Hematopoietic multipotent progenitor cell treated with erythropoietin and hydrocortisone succinate and interleukin-3 and kit ligand, for 4 days (in vitro differentiated cells): ENCODE measurements at places on chromosomes 2 and 18.

GRCh38 chr2:190718652-190719526, 70.0 kb downstream of the NAB1 start:
- no peak for DNase-seq

DNA sequence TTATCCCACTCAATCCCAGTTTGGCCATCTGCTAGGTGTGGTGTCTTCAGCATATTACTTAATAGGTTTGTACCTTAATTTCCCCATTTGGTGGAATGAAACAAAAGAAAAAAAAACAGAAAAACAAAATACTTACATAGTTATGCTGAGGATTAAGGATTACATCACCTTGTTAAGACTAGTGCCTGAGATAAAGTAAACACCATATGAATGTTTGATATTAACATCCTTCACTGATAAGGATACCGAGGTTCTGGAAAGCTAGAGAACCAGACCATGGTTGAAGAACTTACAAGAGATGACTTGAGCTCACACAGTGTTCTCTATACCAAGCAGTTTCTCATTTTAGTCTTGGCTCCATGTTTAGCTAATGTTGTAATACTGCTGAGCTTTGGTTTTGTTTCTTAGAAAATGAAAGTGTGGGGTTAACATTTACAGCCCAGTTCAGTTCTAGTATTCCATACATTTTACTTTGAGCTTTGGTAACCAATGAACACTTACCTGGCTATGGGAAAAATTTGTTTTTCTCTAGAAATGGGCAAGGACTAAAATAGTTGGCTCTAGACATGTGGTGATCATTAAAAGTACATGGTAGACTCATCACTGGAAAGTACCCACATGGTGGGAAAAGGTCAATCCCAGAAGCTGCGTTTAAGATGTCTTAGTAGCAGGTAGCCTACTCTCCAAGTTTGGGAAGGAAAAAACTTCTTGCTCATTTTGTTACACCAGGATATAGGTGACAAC, 5.8 kb upstream of the GPD2 start:
- no peak for DNase-seq

DNA sequence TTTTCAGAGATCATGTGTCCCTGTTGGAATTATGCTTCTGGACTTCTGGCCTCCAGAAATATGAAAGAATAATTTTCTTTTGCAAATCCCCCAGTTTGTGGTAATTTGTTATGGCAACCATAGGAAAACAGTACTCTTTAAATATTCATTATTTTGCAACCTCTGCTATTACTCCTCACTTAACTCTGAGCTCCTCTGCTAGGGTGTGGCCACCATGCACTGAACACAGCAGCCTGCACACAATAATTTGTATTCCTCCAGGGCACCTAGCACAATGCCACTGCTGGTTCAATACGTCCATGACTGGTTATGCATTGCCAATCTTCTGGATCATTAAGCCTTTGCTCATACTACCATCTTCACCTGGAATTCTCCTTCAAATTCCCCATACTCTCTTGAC, 232.0 kb downstream of the CNTNAP5 start:
- no peak for DNase-seq

DNA sequence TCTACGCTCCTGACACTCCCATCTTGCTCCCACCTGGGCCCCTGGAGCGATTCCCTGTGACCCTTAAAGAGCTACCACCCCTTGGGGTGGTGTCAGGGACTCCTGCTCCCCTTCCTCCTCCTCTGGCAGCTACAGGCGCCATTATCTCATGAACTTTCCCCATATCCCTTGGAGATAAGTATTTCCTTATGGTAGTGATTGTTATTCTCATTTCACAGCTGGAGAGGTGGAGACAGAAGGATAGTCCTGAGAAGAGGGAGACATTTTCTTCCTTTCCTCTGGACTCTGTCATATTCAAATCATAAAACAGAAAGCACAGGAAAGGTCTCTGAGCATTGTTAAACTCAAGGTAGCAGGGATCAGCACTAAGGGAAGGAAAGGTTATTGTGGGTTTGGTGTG, 34.6 kb downstream of the RDH14 start:
- DNase-seq, result no peak

GRCh38 chr2:75675908-75676307, 29.3 kb downstream of the MRPL19 start:
- DNase-seq, result no peak

GRCh38 chr2:100655936-100656534, 93.2 kb downstream of the PDCL3 start:
- no peak for DNase-seq

- peak; percentile 26 for DNase-seq
Measured at GRCh38 chr2:97708048-97708380, 5.4 kb upstream of the ZAP70 start.

- DNase-seq, result no peak
Measured at GRCh38 chr2:43052944-43053306, 173.5 kb downstream of the ZFP36L2 start.
